Caco-2 (cell line): ENCODE measurements at places on chromosomes 2 and 18. TPM values are rescaled to one million over a fixed set of nuclear protein-coding genes. Genes with fewer than 3 reads are reported as not detected.

- H3K4me3 ChIP-seq: no peak overlapping the region
- no peak for DNase-seq
- H3K4me1 ChIP-seq: no peaks in the 10 kb centered on the region
- no peaks in the 10 kb centered on the region for H3K27me3 ChIP-seq
Observed at GRCh38 chr2:142223309-142223708, 92.5 kb upstream of the LRP1B start.

DNA sequence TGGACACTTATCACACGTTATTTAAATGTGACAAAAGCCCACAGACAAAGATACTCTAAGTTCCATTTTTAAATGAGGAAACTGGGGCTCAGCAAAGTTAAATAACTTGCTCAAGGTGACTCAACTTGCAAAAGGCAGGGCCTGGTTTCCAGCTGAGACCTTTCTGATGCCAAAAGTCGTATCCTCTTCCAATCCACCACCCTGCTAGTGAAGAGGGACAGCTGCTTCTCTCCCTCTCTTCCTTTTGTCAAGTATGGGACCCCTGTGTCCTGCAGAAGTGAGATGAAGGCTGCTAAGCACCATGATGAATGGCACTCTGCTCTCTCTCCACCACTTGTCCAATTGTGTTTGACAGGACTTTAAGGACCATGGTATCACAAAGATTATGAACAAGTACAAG, 140.9 kb downstream of the DYM start:
- no peak for DNase-seq
- no peaks in the 10 kb centered on the region for H3K27me3 ChIP-seq
- H3K36me3 ChIP-seq: no peaks in the 10 kb centered on the region
- H3K4me1 ChIP-seq: no peaks in the 10 kb centered on the region

DNA sequence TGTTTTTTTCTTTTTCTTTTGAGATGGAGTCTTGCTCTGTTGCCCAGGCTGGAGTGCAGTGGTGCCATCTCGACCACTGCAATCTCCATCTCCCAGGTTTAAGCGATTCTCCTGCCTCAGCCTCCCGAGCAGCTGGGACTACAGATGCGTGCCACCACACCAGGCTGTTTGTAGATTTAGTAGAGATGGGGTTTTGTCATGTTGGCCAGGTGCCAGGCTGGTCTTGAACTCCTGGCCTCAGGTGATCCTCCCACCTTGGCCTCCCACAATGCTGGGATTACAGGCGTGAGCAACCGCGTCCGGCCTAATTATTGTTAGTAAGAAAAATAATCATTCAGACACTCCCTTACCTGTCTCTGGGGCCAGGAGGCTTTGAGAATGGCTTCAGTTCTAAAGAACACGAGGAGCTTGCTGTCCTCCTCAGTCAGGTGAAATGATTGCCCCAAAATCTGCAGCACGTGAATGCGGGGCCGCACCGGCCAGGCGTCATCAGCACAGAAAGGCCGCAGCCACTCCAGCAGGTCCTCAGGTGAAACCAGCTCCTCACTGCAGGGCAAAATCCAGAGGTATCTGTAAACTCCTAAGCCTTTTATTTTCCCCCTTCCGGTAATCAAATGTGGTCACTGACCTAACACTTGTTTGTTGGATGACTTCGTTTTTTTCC, 342.6 kb downstream of the NBAS start:
- no peak overlapping the region for H3K27ac ChIP-seq
- H3K4me3 ChIP-seq: no peak overlapping the region
- H3K4me1 ChIP-seq: no peaks in the 10 kb centered on the region

- H3K36me3 ChIP-seq: no peaks in the 10 kb centered on the region
- H3K27me3 ChIP-seq: no peaks in the 10 kb centered on the region
- H3K27ac ChIP-seq: no peak within 1 kb of the TSS
Observed at GRCh38 chr2:231530099-231531011, at the start of gene NMUR1. Gene NMUR1 (minus strand): TSS chr2:231530445. CDS start chr2:231530361, 84 bp downstream.

DNA sequence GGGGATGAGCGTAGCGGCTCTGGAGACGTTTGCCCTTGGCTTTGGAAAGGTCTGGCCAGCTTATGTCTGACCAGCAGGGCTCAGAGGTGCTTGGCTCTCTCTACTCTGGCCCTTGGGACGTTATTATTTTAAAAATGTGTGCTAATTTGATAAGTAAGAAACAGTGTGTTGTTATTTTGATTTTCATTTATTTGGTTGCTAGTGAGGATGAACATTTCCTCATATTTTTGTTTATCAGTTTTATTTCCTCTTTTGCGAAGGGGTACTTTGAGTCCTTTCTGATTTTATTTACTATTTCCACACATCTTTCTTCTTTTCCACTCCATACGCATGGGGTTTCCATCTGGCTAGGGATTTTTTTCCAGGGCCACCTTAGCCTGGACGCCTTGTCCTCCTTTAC, 11.4 kb downstream of the CXCR4 start:
- H3K27me3 ChIP-seq: no peaks in the 10 kb centered on the region
- H3K36me3 ChIP-seq: no peaks in the 10 kb centered on the region
- DNase-seq: no peak
- H3K27ac ChIP-seq: no peak overlapping the region
- H3K4me1 ChIP-seq: no peaks in the 10 kb centered on the region; the same call in 1 of the 2 replicates

- H3K4me3 ChIP-seq: no peak overlapping the region
- DNase-seq: no peak
- H3K36me3 ChIP-seq: no peaks in the 10 kb centered on the region
- 0 out of 2 replicates have a peak, but pooled peaks cover 1% of the 10 kb centered on the region for H3K27me3 ChIP-seq
- H3K27ac ChIP-seq: no peak overlapping the region
Observed at GRCh38 chr2:133867166-133867565, 298.9 kb upstream of the NCKAP5 start.

DNA sequence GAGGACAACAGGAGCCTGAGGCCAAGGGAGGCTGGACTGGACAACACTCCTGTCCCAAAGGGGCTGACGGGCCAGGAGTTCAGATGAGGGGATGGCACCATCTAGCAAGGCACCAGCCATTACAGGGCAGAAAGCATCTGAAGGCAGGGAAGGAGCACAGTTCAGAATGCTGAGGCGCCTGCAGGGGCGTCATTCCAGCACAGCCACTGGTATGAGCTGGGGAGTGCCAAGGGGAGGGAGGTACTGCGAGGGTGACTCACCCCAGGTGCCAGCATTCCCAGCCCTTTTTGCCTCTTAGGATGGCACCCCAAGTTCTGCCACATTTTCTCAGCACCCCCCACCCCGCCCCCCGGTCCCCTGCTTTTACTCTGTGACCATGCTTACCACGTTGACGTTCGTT, 129.8 kb upstream of the EPAS1 start:
- H3K36me3 ChIP-seq: no peaks in the 10 kb centered on the region
- DNase-seq: no peak
- H3K27ac ChIP-seq: no peak overlapping the region
- H3K4me1 ChIP-seq: peaks cover 72% of the 10 kb centered on the region
- no peak overlapping the region for H3K4me3 ChIP-seq

- no peak for DNase-seq
- H3K27me3 ChIP-seq: no peaks in the 10 kb centered on the region
- H3K27ac ChIP-seq: no peak overlapping the region
- H3K36me3 ChIP-seq: no peaks in the 10 kb centered on the region
- H3K4me3 ChIP-seq: no peak overlapping the region
Observed at GRCh38 chr2:37459095-37459981, 114.9 kb downstream of the QPCT start.

DNA sequence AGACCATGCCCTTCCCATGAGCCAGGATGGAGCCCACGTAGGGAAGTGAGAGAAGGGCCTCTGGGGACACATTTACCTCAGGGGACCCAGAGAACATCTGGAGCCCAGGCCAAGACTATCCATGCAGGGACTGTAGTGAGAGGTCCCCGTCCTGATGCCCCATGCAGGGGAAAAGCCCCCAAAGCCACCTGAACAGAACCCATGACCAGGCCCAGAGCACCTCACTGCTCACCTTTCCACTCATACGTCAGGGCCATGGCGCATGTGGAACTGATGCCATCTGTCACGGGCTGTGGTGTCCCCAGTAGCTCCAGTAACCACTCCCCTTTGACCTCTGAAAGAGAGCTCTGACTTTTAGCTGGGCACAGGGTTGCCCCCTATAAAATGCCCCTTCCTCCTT, 106.5 kb upstream of the TEX51 start:
- H3K4me1 ChIP-seq: no peaks in the 10 kb centered on the region
- no peak for DNase-seq
- no peak overlapping the region for H3K4me3 ChIP-seq
- no peaks in the 10 kb centered on the region for H3K36me3 ChIP-seq
- no peaks in the 10 kb centered on the region for H3K27me3 ChIP-seq

DNA sequence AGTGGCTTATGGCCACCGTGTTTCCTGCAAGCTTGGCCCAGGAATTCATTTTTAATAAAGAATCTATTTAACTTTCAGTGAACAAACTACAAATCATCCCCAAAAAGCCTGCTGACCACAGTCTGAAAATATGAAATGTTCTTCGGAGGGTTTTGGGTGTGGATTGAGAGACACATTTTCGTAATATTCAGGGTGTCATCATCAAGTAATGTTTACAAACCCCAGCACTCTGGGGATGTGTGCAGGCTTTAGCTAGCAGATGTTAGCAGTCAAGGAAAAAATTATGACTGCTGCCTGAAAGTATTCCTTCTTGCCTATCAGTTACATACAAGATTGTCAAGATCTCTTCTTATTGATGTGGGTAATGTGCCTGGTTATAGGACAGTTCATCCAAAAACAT, 143.9 kb upstream of the FN1 start:
- peaks cover 8% of the 10 kb centered on the region for H3K4me1 ChIP-seq
- no peak overlapping the region for H3K4me3 ChIP-seq
- H3K27ac ChIP-seq: no peak overlapping the region
- no peaks in the 10 kb centered on the region for H3K27me3 ChIP-seq
- no peaks in the 10 kb centered on the region for H3K36me3 ChIP-seq

GRCh38 chr2:50126845-50127244, 905.1 kb downstream of the NRXN1 start:
- H3K4me1 ChIP-seq: no peaks in the 10 kb centered on the region
- H3K27me3 ChIP-seq: no peaks in the 10 kb centered on the region
- H3K4me3 ChIP-seq: no peak overlapping the region

GRCh38 chr18:9742524-9743131, 34.5 kb downstream of the RAB31 start:
- H3K27me3 ChIP-seq: no peaks in the 10 kb centered on the region
- H3K27ac ChIP-seq: no peak overlapping the region
- H3K4me1 ChIP-seq: peaks cover 20% of the 10 kb centered on the region
- no peak for DNase-seq
- H3K4me3 ChIP-seq: no peak overlapping the region

DNA sequence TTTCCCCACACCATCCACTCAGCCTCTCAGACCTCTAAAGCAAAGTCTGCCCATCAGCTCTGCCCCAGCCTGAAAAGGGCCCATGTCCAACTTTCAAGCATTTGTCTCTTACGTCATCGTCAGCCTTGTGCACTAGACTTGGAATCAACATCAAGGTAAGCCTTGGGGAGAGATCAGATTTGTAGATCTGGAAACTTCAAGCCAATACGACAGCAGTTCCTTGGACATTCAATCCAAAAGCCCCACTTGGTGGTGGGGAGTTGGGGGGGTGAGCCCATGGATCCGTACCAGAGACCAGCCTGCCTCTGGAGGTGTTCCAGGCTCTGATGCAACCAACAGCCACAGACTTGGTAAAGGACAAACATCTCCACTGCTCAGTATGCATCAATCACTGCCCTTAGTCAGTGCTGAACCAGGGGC, 206.8 kb upstream of the MEIS1 start:
- no peak overlapping the region for H3K27ac ChIP-seq
- no peak for DNase-seq
- H3K36me3 ChIP-seq: no peaks in the 10 kb centered on the region
- H3K4me3 ChIP-seq: no peak overlapping the region
- H3K4me1 ChIP-seq: peaks cover 4% of the 10 kb centered on the region; the same call in 1 of the 2 replicates

GRCh38 chr18:31686572-31686971, 2.2 kb upstream of the B4GALT6 start:
- H3K27me3 ChIP-seq: no peaks in the 10 kb centered on the region
- H3K4me1 ChIP-seq: peaks cover 13% of the 10 kb centered on the region
- no peak overlapping the region for H3K27ac ChIP-seq
- DNase-seq: no peak

DNA sequence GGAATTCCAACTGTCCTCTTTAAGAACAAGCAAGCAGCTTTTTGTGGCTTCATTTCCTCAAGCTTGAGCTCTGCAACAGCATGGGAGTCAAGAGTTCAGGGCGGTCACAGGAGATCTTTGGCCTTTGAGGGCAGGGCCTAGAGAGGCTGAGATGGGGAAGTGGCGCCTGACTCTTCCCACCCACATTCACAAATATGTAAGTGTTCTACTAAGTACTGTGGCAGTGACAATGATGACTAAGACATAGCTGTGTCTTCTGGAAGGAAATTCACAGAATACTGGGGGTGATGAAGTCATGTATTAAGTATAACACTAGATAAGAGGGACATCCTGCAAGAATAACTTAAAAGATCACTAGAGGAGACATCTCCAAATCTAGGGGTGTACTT, 15.0 kb downstream of the RND3 start:
- H3K27ac ChIP-seq: peak overlapping the region; percentile 45
- H3K36me3 ChIP-seq: peaks cover 7% of the 10 kb centered on the region
- no peak overlapping the region for H3K4me3 ChIP-seq
- H3K27me3 ChIP-seq: no peaks in the 10 kb centered on the region
- H3K4me1 ChIP-seq: peaks cover 82% of the 10 kb centered on the region

DNA sequence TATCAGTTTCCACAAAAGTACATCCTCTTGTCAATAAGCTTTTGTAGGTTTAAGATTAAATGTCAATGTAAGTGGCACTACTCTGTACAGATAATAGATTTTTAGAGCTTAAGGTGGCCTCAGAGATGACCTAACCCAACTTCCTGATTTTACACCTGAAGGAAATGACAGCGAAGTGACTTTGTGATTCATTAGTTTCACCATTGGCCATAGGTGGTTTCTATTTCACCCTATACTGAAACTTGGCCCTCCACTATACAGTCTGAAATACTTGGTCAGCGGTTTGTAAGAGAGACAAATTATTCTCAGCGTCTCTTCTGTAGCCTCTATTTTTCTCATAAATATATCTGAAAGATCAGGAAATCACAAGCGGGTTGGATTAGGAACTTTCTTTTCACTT, 330.4 kb upstream of the FAM98A start:
- H3K27ac ChIP-seq: no peak overlapping the region
- no peaks in the 10 kb centered on the region for H3K27me3 ChIP-seq
- no peak overlapping the region for H3K4me3 ChIP-seq
- H3K4me1 ChIP-seq: no peaks in the 10 kb centered on the region

DNA sequence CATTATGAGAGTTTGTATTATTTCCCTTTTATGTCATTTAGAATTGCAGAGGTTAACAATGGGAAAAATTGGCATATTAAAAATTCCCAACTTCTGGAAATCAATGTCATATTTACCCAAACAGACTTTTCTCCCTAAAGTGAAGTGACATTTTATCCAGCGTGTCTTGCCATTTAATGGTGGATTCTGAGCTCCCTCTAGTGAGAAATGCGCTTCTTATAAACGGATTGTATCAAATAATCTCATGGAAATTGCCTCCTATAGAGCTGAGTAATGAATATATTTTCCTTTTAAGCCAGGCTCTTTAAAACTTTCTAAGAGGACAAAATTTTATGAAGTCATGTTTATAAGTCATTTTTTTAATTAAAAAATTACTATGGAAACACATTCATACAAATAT, 5.7 kb upstream of the GCFC2 start:
- no peak overlapping the region for H3K4me3 ChIP-seq
- no peaks in the 10 kb centered on the region for H3K4me1 ChIP-seq
- no peaks in the 10 kb centered on the region for H3K36me3 ChIP-seq
- H3K27ac ChIP-seq: no peak overlapping the region
- DNase-seq: no peak
- no peaks in the 10 kb centered on the region for H3K27me3 ChIP-seq

The ALK gene
- total RNA-seq: 0.11 TPM in 1 of 2 replicates, not detected in the other

The PXDN gene
- total RNA-seq: 0.12 and 0.25 TPM in 2 replicates

The PCARE gene
- total RNA-seq: not detected in 2 replicates

The RNF152 gene
- total RNA-seq: 2.1 and 2.4 TPM in 2 replicates

The ERMN gene
- 0.44 and 0.61 TPM in 2 replicates for total RNA-seq

The SPP2 gene
- not detected in 2 replicates for total RNA-seq

The TCF23 gene
- total RNA-seq: not detected in 2 replicates

The DYNAP gene
- total RNA-seq: not detected in 2 replicates

The DPP4 gene
- total RNA-seq: 190 and 199 TPM in 2 replicates
